ENCODE measurements at places on chromosomes 13 and 19.

- no peak for DNase-seq
These were observed 367.0 kb downstream of the NALCN start for GRCh38 chr13:101049166-101049850.

DNA sequence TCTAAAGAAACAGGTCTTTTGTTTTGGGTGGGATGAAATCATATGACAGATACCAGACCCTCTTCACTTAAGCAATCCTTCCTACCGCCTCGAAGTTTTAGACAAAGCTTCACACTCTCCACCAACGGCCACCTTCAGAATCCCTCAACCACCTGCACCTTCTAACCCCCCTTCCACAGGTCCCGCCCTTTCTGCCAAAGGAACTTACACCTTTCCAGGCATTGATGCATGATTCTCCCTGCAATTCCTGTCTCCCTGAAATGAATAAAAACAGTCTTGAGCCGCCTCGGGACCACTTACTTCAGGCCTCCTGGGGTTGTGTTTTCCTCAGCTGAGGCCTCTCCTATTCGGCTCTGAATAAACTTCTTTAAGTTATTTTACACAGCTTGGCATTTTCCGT, 859 bp downstream of the ZNF433 start:
- DNase-seq: no peak

DNA sequence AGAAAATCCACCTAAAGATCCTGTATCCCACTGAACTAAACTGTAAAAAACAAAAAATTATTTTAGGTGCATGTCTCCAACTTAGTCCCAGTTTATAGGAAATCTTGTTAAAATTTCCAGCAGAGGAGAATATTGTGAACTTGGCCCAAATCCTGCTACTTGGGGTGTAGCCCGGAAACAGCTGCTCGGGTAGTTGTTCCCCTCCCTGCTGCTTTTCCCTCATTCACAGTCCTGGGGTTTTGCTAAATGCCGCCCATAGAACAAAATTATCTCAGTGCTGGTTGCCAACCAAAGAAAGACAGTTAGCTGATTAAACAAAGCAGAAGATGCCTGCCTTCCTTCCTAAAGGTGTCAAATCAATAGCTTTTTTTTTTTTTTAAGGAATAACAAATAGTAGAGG, 330.5 kb upstream of the KLF12 start:
- no peak for DNase-seq

GRCh38 chr19:46818812-46819211, 30.4 kb upstream of the SLC1A5 start:
- DNase-seq: no peak

- no peak for DNase-seq
These were observed 15.6 kb upstream of the HMGB1 start for GRCh38 chr13:30481241-30481760.

Data from D721Med (cell line).